ENCODE measurements at places on chromosomes 7 and 10.

DNA sequence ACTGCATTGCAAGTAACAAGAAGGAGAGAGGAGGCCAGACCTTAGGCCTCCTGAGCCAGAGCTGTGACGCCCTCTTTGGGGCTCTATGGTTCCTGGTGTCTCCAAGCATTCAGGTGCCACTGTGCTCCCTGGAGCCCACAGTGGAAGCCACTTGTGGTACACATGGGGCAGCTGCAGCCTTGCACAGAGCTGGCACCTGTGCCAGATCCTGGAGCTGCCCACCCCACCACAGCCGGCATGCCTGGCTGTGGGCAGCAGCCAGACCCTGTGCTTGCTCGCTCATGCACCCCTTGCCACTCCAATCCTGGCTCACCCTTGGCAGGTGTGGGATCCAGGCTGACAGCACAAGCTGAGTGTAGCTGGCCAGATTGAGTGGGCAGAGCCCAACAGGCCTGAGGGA lies 173.8 kb upstream of the SMIM30 start:
- no peak for DNase-seq

DNA sequence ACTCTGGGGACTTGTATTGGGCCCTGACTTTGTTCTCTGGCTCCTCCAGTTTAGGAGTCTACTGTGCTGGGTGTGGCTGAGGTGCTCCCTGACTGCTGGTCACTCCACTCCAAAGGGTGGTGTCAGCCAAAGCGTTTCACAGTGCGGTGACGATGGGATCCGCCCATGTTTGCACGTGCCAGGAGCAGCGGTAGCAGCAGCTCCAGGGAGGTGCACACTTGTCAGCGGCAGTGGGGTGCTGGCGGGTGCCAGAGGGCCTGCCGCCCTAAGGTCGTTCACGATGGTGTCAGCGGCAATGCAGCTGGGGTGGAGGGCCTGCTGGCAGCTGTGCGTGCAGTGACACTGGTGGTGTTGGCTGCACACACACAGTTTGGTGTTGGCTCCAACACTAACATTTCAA lies 268.5 kb upstream of the AKR1E2 start:
- no peak for DNase-seq

DNA sequence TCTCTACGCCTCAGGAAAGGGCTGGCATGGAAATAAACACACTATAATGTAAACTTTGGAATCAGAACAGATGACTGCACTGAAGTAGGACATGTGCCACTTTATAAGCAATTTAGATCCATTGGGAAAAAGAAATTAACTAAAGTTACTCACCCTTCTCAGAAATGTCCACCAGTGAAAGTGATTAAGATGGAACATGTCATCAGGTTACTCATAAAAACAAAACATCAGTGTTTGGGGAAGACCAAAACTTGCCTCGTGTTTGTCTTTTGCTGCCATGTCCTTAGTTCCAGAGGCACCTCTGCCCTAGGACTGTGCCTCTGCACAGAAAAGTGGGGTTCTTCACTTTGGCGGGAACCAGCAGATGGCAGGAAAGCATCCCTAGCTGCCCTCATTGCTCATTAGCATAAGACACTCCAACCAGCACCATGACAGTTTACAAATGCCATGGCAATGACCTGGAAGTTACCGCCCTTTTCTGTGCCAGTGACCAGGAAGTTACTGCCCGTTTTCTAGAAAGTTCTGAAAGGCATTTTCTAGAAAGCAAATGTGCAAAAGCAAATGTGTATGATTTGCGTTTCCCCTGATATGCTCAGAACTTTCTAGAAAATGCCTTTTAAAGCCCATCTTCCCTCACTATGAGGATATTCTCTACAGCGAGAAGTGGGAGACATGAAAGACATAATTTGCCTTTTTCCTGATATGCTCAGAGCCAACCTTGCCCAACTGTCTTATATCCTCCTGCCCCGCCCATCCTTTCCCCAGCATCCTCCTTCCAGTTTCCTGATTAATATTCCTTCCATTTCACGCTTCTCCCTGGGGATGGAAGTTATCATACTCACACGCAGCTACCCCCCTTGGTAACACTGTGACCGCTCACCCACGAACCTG lies 258.2 kb downstream of the USP6NL start:
- DNase-seq: no peak

DNA sequence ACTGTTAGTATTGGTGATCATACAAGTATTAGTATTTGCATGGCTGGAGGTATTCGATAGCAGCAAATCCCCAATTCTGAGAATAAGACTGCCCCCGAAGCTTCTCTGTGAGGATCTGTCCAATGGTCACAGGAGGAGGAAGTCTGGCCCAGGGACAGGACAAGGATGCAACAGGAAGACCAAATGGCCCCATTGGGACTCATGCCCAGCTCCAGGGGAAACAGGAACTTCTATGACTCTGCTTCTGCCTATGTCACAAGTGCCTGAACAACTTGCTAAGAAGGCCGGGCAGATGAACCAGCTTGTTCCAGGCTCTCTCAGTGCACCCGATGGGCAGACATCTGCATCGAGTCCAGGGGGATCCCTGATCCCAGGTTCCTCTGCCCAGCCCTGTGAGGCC lies 172.0 kb upstream of the GRB10 start:
- DNase-seq: no peak

DNA sequence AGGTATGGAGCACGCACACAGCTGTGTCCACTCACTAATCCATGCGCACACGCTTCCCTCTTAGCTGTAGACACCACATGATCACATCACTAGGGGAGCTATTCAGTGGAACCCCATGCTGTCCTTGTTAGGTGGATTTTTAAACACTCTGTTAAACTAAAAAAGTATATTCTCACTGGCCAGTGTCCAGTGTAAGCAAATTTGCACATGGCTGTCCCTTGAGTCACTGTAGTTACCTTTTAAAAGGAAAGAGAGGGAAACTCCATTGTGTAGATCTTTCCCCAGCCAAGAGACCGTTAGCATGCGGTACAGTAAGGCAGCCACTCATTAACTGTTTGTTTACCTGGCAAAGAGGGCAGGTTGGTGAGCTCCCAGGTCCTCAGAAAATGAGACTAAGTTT lies 81.6 kb upstream of the INSYN2A start:
- DNase-seq: no peak

GRCh38 chr7:111229916-111230315 lies 139.0 kb downstream of the LRRN3 start:
- no peak for DNase-seq

GRCh38 chr10:11164551-11164802 lies 146.8 kb downstream of the CELF2 start:
- DNase-seq: no peak

DNA sequence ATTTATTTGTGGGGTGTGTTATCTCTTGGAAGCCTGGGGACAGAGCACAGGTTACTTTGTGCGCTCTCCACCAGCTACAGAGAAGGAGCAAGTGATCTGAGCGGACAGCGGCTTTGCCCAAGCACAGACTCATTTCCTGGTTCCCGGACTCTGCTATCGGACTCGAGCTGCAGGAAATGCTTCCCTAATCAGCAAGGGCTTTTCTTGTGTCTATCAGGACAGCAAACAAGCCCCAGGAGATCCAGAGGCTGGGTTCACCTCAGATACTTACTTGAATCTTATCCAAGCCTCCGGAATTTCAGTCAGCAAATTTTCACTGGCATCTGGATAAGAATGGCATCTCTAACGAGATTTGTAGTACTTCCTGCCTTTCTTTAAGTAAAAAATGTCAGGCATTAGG lies 27.8 kb downstream of the MRC1 start:
- DNase-seq: no peak

DNA sequence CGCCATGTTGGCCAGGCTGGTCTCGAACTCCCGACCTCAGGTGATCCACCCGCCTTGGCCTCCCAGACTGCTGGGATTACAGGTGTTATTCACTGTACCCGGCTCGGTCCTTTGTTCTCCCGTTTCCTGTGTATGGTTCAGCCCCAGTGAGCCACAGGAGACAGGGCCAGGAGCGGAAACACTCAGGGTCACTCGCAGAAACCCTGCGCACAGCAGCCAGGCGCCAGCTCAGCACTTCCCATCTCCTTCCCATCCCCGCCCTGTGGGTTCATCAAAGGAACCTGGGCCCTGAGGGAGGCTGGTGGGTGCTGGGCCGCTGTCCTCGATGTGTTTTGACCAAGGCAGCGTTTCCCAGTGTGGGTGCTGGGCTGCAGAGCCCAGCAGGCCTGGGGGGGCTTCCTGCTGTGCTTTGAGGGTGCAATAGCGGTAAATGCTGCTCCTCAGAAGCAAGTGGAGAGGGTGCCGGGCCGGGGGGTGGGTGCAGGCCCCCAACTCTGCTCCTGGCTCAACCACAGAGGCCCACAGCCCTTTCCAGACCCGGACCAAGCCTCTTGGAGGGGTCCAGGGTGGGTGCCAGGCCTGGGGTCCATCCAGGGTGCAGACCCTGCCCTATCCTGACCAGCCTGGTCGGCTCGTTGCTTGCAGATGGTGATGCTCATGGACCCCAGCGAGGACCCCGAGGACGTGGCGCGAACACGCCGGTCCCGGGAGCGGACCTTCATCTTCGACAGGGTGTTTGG lies 15.3 kb upstream of the CHST12 start:
- no peak for DNase-seq

DNA sequence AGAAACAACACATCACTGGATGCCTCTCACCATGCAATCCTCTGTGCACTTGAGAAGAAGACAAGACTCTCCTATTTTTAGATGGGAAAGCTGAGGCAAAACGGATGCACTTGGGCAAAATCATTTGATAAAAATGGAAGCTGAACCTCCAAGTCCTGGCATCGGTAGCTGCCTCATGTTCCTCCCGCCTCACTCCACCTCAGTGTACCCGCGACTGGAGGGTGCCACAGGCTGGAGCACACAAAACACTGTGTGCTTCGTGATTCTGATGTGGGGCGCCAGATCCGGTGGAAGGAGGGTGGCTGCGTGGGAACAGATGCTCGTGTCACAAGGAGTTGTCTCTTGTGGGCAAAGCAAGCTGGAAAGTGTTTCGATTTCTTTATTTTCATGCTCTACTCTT lies 41.3 kb downstream of the TAS2R41 start:
- no peak for DNase-seq

- no peak for DNase-seq
Observed at GRCh38 chr10:126080879-126081411, 184.6 kb downstream of the FANK1 start.

DNA sequence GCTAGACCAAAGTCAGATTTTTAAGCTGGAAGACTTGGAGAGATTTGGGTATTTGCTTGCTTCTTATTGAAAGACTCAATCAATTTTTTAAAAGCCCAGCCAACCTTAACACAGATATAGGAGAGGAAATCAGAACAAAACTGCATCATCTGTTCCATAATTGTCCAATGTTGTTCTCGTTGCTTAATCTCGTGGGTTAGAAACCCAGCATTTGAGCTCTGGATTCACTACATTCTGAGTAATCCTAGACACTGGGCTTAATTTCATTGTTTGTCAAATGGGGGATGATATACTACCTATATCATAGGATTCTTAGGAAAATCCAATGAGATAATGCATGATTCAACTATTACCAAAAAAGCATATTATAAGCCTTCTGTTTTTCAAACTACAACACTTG lies 48.9 kb downstream of the CALD1 start:
- no peak for DNase-seq

GRCh38 chr7:6286486-6286885 lies 14.1 kb upstream of the CYTH3 start:
- DNase-seq: no peak

GRCh38 chr10:43069579-43069978 lies 7.3 kb upstream of the RET start:
- no peak for DNase-seq

DNA sequence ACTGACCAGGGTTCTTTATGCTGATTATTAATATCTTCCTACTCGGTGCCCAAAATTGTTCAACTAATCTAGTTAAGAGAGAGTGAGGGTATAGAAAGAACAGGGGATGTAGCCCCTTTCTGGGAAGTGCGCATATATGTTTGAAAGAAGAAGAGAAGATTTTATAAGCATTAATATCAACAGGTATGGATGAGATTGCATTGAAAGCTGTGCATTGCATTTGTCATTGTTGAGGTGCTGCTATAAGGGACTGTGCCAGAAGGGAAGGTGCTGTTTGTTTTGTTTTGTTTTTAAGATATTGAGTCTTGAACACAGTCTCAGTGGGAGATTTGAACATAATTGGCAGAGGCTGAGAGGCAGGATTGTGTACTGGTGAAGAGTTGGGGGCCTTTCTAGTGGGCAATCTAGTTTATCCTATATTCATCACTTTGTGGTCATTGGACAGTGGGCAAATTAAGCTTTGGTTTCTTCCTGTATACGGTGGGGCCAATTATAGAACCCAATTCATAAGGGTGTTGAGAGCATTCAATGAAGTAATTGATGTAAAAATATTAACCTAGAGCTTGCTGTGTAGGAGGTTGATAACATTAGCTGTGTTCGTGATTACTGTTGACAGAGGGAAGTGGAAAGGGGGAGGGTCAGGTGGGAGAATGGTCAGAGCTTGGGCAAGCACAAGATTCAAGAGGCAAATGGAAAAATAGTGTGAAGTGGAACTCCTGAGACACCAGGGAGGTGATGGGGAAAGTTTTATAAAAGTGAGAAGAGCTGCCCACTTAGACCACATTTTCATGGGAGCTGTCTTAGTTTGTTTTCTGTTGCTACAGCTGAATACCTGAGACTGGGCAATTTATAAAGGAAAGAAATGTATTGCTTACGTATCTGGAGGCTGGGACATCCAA lies 19.9 kb upstream of the PCGF5 start:
- no peak for DNase-seq

- no peak for DNase-seq
Observed at GRCh38 chr7:124308384-124308783, 275.5 kb upstream of the TMEM229A start.

DNA sequence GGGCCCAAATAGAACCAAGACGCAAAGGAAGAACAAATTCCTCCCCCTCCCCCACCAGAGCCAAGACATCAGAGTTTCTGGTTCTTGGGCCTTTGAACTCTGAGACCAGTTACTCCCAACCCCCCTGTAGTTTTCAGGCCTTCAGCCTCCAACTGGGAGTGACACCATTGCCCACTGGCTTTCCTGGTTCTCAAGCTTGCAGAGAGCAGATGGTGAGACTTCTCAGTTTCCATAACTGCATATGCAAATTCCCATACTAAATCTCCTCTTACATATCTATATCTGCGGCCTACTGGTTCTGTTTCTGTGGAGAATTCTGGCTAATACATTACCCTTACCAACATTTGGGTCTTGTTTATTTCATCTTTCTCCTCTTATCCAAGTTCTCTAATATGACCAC lies 762.9 kb downstream of the GRM8 start:
- DNase-seq: no peak

Data from stimulated activated CD4-positive, alpha-beta T cell treated with anti-CD3 and anti-CD28 coated beads, Interleukin-4, amount 100 ng/mL, for 4 hours (primary cell).